ENCODE measurements at places on chromosomes 4 and X.
A peak's percentile ranks its signal among the peaks of the same experiment; 100 is the strongest.

GRCh38 chr4:82705928-82706300, 92.7 kb downstream of the SCD5 start:
- DNase-seq: no peak

- DNase-seq: no peak
These were observed 68.1 kb upstream of the NAP1L5 start for GRCh38 chr4:88765729-88766128.

DNA sequence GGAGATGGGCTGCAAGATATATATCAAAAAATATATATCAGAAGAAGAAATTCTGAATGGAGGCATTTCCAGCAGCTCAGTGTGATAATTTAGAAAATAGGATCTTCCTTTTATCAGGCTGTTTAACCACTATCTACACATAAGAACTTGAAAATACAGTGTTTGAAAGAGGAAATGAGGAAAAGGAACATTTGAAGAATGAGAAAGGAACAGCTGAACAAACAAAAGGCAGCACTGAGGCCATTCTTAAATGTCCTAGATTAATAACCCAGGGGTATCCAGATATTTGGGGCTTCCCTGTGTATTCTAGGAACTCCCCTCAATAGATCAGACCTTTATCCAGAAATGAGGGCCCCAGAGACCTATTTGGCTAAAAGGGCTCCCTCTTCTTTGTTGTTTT, 4.1 kb downstream of the SLC39A8 start:
- DNase-seq: no peak

- DNase-seq: no peak
These were observed 24.3 kb downstream of the SHROOM3 start for GRCh38 chr4:76459291-76459723.

- no peak for DNase-seq
These were observed 5.8 kb downstream of the SRD5A3 start for GRCh38 chr4:55351824-55352223.

DNA sequence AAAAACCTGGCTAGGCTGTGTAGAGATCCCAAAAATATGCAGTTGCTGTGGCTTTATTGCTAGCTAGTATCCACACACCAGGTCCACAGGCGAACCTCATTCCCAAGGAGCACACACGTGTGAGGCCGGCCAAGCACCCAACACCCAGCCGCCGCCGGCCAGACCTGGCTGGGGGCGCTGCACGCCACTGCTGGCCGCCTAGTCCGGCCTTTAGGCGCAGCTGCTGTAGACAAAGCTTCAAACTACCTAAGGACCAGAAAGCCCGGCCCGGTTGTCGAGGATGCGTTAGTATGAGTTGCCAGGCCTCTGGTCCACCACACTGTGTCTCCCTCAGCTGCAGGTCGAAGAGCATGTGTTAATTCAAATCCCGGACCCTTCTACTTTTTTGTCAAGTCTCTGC, 3.1 kb downstream of the POU3F4 start:
- no peak for DNase-seq

GRCh38 chr4:65391382-65391781, 278.9 kb downstream of the EPHA5 start:
- no peak for DNase-seq

GRCh38 chr4:22099896-22100295, 151.3 kb upstream of the KCNIP4 start:
- DNase-seq: no peak

GRCh38 chrX:11756354-11757318, 1.4 kb upstream of the MSL3 start:
- no peak for DNase-seq

DNA sequence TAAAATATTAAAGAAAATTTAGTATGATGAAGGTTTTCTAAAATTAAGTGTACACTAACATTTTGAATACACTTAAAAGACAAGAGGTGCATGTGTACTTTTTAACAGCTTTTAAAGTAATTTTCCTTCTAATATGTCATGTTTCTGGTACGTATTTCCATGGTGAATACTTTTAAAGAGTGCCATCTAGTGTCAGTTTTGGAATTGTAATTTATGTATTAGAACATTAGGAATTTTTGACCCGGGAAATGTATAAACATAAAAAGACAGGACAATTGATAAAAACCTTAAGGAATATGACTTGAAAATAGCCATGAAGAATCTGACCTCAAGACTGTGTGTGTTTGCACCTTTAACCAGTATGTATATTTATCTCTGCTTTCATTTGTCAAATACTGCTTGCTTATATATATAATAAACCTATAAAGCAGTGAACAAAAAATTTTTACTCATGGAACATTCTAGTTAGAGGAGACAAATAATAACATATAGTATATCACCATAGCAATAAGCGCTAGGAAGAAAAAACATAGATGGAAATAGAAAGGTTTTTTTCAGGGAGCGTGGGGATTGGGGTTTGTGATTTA, 7.2 kb downstream of the GSTCD start:
- peak; percentile 1 for DNase-seq

- no peak for DNase-seq
These were observed 49.9 kb downstream of the DOCK11 start for GRCh38 chrX:118545510-118545909.

GRCh38 chrX:123899701-123900100, 39.8 kb downstream of the XIAP start:
- DNase-seq: no peak

DNA sequence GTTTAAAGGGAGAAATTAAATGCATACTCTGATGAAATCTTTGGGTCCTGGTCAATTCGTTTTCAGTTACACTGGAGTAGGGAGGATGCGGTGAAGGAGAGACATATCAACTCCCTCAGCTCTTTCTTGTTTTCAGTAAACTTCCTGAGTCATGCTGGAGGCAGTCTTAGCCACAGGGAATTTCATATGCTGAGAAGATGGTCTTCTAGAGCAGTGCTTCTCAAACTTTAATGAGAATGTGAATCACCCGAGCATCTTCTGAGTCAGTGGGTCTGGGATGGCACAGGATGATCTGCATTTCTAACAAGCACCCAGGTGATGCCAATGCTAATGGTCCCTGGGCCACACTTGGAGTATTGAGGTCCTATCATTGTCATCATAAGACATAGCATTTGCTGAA, 214.5 kb downstream of the KIT start:
- no peak for DNase-seq

GRCh38 chr4:82223715-82224114, 150.1 kb downstream of the HNRNPD start:
- DNase-seq: no peak

DNA sequence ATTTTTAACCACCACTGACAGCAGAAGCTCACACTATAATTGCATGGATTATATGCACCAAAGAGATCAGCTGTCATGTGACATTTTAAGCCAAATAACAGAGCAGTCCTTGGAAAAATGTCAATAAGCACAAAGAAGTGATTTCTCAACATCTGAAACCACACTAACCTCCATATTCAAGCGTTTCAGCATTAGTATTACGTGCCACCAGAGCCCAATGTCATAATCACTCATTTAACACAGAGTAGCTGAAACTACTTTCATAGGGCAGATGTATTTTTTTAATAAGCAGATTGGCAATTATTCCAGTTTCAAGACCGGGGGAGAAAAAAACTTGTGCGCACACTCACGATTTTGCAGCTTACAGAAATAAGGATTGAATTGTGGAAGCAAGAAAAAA, 76.6 kb downstream of the SH3KBP1 start:
- no peak for DNase-seq

GRCh38 chr4:54098375-54098774, 1.6 kb upstream of the GSX2 start:
- DNase-seq: no peak

GRCh38 chr4:80610199-80610598, 274.7 kb downstream of the CFAP299 start:
- DNase-seq: no peak

- DNase-seq: no peak
These were observed 138.1 kb downstream of the KDM6A start for GRCh38 chrX:45011131-45011530.

DNA sequence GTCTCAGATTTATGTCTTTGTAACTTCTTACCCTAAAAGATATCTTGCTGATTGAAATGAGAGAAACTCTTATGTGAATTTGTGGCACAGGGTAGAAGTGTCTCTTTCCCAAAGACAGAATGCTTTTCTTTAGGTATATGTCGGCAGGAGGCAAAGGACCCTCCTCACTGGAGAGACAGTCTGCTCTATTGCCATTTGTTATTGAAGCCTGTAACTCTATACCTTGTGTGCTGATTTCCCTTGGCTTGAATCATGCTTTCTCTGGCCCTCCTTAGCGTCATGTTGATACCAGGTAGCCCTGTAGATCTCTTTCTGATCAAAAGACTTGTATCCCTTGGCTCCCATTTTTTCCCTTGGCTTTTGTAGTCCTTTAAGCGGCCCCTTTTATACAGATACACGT, 284.3 kb downstream of the CXXC4 start:
- no peak for DNase-seq

GRCh38 chr4:18869166-18869565, 847.6 kb upstream of the LCORL start:
- DNase-seq: no peak

GRCh38 chr4:102574317-102574716, 73.2 kb downstream of the NFKB1 start:
- DNase-seq: no peak

DNA sequence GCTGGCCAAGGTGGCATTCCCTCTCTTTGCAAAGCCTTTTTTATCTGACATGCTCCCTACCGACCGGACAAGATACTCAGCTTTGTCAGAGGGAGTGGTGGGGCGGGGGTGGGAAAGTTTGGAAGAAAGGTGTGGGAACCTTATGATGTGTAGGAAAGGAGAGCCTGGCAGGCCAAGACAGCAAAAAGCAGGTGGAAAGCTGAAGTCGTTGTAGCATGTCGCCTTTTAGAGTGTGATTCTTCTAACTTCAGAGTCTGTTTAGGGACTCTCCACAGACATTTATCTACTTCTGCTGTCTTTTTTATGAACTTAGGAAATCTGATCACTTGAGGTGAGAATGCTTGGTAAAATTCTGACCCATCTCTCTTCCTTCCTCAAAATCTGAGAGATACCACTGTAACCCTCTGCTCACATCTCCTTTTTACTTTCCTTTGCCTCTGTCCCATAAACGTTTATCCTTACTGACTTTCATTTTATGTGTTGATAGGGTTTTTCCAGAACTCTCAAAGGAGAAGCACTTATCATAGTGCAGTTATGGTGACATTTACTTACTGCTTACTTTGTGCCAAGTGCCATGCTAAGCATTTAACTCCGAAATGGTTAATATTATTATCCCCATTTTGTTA, 8.2 kb upstream of the RUFY3 start:
- no peak for DNase-seq

DNA sequence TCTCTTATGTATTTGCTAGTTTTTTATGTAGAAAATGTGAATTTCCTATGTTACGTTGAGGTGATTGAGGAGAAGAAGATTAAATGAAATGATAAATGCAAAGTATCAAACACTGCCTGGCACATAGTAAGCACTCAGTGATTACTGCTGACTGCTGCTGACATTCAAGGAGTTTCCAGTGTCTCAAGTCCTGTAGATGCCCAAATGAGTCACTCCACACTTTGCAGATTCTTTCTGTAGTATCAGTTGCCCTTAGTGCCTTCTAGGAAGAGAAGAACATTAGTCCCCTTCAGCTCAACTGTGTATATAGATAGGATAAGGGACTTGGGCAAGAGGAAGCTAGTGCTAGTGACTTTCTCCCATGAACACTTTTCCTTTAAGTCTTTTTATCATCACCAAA, 240.5 kb upstream of the TEX13A start:
- DNase-seq: no peak

DNA sequence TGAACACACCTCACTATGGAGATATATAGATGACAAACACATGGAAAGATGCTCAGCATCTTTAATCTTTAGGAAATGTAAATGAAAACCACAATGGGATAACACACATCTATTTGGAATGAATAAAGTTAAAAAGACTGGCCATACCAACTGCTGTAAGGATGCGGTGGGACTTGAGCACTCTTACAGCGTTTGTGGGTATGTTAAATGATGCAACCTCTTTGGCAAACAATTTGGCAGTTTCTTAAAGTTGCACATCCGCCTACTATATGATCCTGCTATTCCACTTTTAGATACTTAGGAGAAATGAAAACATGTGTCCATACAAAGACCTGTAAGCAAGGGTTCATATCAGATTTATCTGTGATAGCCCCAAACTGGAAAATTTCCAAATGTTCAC, 50.7 kb downstream of the MRPL1 start:
- DNase-seq: no peak

GRCh38 chr4:89160806-89161205, 49.5 kb downstream of the TIGD2 start:
- DNase-seq: no peak

- DNase-seq: no peak
These were observed 360.6 kb downstream of the INPP4B start for GRCh38 chr4:142485452-142485851.

GRCh38 chr4:127249066-127249766, 383.5 kb upstream of the INTU start:
- DNase-seq: no peak

GRCh38 chrX:111917591-111917990, 41.6 kb downstream of the TRPC5OS start:
- no peak for DNase-seq

GRCh38 chrX:8783097-8783713, 18.0 kb downstream of the FAM9A start:
- peak; percentile 10 for DNase-seq

DNA sequence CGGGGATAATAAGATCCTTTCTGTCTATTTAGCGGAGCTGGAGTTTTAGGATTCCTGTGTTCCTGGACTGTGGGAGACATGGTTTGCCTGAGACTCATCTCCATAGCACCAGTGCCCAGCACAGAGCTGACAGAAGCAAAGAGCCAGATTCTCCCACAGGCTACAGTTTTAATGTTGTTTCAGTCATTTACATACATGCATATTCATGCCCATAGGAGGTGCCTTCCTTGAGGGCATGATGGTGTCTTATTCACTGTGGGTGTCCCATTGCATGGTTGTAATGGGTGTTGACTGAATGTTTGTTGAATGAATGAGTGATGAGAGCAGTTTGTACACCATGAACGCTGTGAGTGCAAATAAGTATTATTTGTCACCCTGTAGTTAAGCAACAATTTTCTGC, 260.6 kb downstream of the EVC2 start:
- DNase-seq: no peak

- no peak for DNase-seq
These were observed 37.9 kb downstream of the RAB40AL start for GRCh38 chrX:102975016-102975415.

DNA sequence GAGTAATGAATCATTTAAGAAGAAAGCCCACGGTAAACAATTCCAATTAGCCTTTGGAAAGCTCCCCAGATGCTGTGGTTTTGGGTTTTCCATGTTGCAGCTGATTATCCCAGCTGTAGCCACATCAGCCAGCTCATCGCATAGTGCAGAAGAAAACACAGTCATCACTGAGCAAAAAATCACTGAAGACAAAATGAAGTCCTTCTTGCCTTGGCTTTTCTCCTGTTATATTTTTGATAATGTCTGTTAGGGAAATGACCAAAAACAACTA, 193.0 kb upstream of the C1QTNF7 start:
- no peak for DNase-seq

DNA sequence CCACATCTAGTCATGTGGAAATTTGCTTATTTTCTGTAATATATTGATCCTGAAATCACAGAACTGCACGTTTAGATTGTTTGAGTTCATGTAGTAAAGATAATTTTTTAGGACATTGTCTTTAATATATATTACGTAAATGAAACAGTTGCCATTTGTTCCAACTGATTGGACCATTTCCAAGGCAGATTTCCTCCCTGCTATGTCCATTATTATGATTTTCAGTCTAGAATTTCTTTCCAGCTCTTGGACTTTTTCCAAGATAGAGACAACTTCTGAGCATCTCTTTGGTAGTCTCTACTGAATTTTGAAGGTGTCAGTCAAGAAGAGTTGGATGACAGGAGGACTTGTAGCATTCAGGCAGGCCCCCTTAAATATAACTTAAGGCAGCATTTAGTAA, 94.6 kb downstream of the STIM2 start:
- DNase-seq: no peak

All from SHP77 treated with DMSO at 0.1 percent for 48 hours (cell line).